ENCODE measurements at places on chromosomes 12 and 14. TPM values are rescaled to one million over a fixed set of nuclear protein-coding genes. Genes with fewer than 3 reads are reported as not detected.

The MAP3K9 gene
- total RNA-seq, result 20.2 TPM

The DPY19L2 gene
- not detected for total RNA-seq

The INSM2 gene
- not detected for total RNA-seq

The BRF1 gene
- 55.8 TPM for total RNA-seq

The DENND5B gene
- 55.3 TPM for total RNA-seq

- no peak for DNase-seq
Measured at GRCh38 chr12:130456375-130457199, 118.9 kb downstream of the PIWIL1 start.

- DNase-seq, result no peak
Measured at GRCh38 chr12:3179731-3180130, 102.6 kb downstream of the TSPAN9 start.

DNA sequence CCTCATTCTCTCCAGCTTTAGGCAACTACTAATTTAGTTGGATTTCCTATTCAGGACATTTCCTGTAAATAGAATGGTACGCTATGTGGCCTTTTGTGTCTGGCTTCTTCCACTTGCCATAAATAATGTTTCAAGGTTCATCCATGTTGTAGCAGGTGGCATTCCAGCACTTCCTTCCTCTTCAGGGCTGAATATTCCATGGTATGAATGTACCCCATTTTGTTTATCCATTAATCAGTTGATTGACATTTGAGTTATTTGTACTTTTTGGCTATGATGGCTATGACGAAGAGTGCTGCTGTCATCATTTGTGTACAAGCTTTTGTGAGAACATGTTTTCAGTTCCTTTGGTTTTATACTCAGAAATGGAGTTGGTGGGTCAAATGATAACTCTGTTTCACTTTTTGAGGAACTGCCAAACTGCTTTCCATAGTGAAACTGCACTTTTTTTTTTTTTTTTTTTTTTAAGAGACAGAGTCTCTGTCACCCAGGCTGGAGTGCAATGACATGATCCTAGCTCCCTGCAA, 6.5 kb upstream of the CDK2AP1 start:
- DNase-seq, result peak; percentile 78

- no peak for DNase-seq
Measured at GRCh38 chr12:15928346-15928745, 17.2 kb downstream of the DERA start.

DNA sequence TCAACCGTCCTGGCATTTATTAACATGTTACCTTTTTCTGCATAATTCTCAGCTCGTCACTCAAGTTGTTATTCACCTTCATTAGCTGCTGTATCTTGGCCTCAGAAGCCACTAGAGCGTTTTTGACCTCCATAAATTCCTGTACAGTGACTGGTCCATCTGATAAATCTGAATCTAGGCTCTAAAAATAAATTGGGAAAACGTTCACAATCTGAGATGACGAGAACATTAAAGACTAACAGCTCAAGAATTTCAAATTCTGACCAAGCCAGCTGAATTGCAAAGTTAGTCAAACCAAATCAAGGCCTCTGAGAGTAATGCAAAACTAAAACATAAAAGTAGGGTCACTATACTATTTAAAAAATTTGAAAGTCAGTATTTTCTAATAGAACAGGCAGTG, 45.0 kb downstream of the GIT2 start:
- DNase-seq, result no peak

DNA sequence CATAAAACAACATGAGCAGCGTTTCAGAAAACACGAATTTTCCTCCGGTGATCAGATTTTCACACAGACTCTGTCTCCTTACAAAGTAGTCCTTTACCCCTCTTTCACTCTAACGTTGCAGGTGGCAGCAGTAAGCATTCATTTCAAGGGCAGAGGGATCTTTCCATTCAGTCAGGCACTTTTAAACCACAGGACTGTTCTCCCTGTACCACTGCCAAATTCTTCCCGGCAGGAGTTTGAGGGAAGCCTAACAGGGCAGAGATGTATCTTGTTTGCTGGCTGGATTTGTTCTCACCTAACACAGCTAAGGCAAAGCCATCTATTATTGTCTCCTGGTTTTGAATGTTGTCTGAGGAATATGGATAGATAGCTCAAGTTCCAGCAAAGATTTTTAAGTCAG, 1187.3 kb upstream of the SEL1L start:
- DNase-seq, result no peak

- DNase-seq, result no peak
Measured at GRCh38 chr12:89225401-89225800, 126.9 kb downstream of the DUSP6 start.

GRCh38 chr14:70887207-70887681, 20.0 kb upstream of the PCNX1 start:
- peak; percentile 17 for DNase-seq

GRCh38 chr14:103195828-103196615, 72.8 kb downstream of the TNFAIP2 start:
- DNase-seq, result no peak

- no peak for DNase-seq
Measured at GRCh38 chr14:29217813-29218450, 451.3 kb downstream of the FOXG1 start.

DNA sequence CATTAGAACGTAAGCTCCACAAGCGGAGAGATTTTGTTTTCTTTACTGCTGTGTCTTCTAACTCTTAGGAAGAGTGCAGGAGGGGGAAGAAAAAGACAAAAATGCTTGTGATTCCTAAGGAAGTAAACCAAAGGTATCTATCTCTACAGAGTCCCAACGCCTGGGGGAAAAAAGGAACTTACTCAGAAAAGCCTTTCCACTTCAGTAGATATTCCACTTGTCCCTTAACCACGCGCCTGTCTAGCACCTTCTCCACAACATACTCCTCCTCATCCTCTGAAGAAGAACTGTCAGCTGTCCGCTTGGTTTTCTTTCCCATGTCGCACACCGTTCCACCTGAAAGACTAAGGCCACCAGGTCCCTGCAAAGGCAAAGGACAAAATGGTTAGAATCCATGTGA, 22.6 kb downstream of the CBX5 start:
- no peak for DNase-seq

DNA sequence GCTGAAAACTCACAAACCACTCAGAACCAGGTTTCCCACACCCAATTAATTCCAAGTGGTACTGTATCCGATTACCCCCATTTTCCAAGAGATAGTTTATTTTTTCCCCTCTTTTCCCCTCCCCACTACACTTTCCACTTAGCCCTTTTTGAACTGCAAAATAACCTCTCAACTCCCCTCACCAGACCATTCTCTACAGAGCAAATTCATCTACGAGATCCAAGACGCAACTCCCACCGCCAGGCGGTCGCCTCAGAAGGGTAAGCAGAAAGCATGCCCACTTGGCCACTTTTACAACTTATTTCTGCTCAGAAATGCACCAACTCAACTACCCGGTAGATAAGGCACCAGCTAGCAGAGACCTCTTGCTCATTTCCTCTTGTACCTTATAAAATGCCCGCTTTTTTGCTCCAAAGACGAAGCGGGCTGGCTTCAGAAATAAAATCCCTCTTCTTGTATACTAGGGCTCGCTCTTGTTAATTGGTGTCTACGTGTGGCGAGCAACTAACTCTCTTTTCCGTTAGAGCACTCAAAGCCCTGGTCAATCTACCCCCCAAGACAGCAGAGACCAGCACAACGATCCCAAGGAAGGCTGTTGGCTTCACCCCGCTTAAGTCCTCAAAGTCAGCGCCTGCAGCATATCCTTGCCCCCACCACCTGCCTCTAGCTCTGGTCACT, 910 bp upstream of the SRP54 start:
- no peak for DNase-seq

DNA sequence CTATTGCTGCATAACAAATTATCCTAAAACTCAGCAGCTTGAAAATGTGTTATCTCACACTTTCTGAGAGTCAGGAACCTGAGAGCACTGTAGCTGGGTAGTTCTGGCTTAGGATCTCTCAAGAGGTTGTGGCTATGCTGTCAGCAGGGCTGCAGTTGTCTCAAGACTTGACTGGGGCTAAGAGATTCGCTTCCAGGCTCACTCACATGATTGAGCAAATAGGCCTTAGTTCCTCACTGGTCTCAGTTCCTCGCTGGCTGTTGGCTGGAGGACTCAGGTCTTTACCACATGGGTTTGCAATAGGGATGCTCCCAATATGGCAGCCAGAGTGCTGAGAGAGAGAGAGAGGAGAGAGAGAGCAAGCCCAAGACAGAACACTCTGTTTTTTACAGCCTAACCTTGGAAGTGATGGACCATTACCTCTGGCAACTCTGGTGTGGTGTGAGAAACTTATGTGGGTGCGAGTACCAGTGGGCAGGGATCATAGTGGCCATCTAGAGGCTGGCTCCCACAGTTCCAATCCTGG, 15.9 kb upstream of the DHRS2 start:
- DNase-seq, result no peak

- no peak for DNase-seq
Measured at GRCh38 chr12:95678684-95679083, 111.9 kb downstream of the NTN4 start.

All from B cell (primary cell).